ENCODE measurements at places on chromosomes 1 and 21.

- no peak for DNase-seq
Measured at GRCh38 chr1:221878134-221878533, 136.2 kb upstream of the DUSP10 start.

- DNase-seq: no peak
Measured at GRCh38 chr21:45629046-45629981, 14.2 kb upstream of the PCBP3 start.

- DNase-seq: no peak
Measured at GRCh38 chr21:29230551-29231261, 68.0 kb upstream of the BACH1 start.

- DNase-seq: no peak
Measured at GRCh38 chr21:28227881-28228635, 764.6 kb downstream of the LTN1 start.

- DNase-seq: no peak
Measured at GRCh38 chr1:96329121-96329520, 392.5 kb upstream of the PTBP2 start.

- DNase-seq: no peak
Measured at GRCh38 chr1:45299981-45300668, 26.6 kb upstream of the HPDL start.

GRCh38 chr1:192516776-192517297 is 58.7 kb upstream of the RGS1 start:
- DNase-seq: no peak

GRCh38 chr21:41064334-41064791 is 103.6 kb upstream of the BACE2 start:
- no peak for DNase-seq

- DNase-seq: no peak
Measured at GRCh38 chr1:25619101-25619890, 2.7 kb downstream of the MAN1C1 start.

DNA sequence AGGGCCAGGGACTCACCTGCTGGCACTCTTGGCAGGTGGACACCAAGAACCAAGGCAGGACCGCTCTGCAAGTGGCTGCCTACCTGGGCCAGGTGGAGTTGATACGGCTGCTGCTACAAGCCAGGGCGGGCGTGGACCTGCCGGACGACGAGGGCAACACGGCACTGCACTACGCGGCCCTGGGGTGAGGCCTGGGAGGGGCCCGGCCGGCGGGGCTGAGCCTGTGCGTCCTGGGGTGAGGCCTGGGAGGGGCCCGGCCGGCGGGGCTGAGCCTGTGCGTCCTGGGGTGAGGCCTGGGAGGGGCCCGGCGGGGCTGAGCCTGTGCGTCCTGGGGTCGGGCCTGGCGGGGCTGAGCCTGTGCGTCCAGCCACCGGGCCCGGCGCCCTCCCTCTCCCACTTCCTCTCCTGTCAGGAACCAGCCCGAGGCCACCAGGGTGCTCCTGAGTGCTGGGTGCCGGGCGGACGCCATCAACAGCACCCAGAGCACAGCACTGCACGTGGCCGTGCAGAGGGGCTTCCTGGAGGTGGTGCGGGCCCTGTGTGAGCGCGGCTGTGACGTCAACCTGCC is 4.6 kb upstream of the MMP23B start:
- no peak for DNase-seq

- DNase-seq: no peak
Measured at GRCh38 chr1:78229344-78229743, 183.6 kb downstream of the GIPC2 start.

GRCh38 chr1:220342853-220343252 is 70.6 kb upstream of the RAB3GAP2 start:
- no peak for DNase-seq

DNA sequence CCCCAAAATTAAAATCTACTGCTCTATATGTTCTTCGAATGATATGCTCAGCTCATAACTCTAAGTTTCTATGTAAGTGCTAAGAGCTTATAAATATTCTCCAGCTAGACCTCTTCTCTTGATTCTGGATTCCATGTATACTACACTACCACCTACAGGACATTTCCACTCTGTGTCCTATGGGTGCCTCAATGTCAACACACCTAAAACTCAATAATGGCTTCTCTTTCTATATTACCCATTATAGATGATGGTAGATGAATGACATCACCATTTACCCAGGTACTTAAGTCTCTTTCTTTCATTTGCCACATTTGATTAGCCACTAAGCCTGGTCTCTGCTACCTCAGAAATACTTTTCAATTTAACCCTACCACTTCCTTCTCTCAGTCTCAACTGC is 41.3 kb downstream of the TBX19 start:
- DNase-seq: no peak

DNA sequence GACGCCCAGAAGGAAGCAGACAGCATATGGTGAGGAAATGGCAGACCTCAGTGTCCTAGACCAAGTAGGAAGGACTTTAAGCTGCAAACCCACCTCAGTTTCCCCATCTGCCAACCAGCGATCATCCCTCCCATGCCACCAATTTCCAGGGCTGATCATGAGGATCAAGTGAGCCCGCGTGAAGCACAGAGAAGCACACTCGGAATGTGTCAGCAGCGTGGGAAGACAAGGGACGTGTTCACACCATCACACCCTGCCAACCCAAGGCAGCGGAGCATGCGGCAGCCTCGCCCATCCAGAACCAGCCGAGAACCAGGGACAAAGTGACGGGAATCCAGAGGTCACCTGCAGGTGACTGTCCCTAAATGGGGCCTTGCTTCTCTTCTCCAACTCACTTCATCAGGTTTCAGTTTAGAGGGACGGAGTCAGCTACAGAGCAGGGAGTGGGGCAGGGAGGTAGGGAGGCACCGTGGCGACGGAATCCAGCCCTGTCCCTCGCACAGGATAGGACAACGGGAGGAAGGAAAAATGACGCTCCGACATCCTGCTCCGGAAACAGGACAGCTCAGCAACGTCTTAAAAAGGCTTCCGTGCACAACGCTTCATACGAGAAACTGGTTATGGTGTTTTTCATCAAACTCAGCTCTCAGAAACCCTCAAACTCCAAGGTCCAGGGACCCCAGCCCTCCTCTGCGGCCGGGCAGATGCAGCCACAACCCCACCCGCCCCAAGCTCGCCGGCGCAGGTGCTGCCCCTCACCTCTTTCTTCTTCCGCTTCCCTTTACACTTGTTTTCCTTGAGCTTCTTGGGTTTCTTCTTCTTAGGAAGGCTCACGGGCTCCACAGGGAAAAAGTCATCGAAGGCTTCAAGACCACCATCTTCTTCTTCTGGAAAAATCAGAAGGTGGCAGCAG is 12.5 kb downstream of the CHD5 start:
- no peak for DNase-seq

DNA sequence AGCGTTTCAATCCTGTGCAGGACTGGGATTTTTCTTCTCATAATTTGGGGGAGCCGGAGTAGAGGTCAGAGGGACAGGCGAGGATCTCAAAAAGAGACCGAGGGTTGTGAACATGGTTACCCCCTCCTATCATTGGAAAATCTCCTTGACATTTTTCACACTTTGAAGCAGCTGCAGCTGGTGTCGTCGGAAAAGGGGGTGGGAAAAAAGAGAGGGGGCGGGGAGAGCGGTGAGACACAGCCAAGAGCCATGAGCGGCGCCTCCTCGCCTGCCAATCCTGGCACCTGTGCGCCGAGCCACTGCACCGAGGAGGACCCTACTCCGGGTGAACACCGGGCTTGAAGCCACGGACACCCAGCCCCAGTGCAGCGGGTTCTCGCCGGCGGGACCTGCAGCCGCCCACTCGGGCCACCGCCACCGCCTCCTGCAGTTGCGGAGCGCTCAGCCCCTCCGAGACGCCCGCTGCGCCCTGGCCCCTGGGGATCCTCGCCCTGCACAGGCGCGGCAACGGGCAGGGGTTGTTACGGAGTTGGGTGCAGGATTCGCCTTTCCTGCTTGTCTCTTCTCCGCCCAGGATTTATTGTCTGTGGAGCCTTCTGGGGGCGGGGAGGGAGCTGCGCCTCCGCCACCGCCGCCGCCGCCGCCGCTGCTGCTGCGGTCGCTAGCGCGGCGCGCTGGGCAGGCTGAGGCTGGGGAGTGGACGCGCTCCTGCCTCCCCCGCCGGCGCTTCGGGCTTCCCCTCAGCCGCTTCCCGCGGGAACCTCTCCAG is at the start of gene LRRC7:
LRRC7 (plus strand) TSS at position 271 of the 769 bp plus-strand sequence. CDS start 718 bp downstream, outside the sequence.
- peak; percentile 15 for DNase-seq

DNA sequence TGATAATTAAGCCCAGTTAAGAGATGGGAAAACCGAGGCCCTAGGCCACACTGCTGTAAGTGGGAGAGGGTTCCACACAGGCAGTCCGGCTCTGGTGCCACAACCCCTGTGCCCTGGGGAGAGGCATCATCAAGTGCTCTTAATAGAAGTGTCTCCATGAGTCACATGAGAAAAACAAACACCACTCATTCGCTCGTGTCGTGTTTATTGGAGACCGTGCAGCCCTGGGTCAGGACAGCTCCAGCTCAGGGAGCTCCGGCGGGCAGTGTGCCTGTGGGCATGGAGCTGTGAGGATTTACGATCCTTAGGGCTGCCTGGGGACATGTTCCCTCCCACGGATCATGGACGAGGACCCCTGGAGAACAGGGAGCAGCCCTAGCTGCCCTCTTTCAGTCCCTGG is 658.5 kb downstream of the AJAP1 start:
- DNase-seq: no peak

GRCh38 chr1:211637066-211637465 is 38.4 kb downstream of the NEK2 start:
- no peak for DNase-seq

DNA sequence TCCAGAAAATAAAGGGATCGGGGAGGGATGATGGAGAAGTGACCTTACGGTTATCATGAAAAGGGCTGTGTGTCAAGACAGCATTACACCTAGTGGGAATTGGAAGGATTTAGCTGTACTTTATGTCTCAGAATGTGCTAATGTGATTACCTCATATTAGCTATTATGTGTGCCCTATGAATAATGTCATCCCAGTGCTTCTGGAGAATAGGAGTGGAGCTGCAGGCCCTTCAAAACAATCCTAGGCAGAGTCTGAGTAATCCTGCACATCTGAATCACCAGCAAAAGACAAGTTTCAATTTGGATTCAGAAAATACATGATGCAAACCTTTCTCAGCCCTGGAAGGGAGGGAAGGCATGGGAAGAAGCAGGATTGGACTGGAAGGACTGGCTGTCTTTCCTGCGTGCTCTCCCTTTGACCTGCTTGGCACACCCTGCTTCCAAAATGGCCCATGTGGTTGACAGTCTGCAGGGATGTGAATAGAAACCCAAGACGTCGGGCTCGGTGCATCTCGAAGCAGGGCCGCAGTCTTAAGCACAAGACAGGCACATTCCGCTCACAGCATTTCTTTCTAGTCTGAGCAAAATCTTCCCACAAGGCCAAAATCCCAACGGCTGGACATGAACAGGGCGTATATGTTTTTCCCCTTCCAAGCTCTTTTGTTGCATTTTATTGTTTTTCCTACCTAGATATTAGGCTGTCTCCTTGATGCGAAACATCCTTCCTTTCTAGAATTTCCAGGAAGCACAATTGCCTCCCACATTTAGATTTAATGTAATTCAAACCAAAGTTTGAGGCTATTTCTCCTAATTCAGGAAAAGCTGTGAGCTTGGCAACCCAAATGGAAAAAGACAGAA is 54.3 kb upstream of the TARBP1 start:
- DNase-seq: no peak

GRCh38 chr1:91883470-91883869 is 2.5 kb downstream of the TGFBR3 start:
- no peak for DNase-seq

- no peak for DNase-seq
Measured at GRCh38 chr21:28550057-28550825, 442.4 kb downstream of the LTN1 start.

- DNase-seq: no peak
Measured at GRCh38 chr1:200775850-200776249, 37.2 kb downstream of the CAMSAP2 start.

GRCh38 chr1:22352355-22352754 is 99.3 kb upstream of the ZBTB40 start:
- no peak for DNase-seq

DNA sequence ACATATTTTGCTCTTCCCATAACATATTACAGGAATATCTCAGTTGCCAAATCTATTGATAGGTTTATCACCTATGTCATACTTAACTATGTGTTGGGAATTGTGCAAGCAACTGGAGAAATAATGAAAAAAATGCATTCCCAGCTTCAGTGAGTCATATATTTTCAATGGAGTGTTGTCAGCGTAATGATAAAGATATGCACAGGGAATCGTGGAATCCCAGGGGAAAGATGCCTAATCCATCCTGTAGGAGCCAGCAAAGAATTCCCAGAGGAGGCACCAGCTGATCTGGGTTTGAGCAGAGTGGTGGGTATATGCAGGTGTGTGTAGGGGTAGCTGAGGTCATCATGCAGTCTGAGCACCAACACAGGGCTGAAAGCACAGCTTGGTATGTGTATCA is 213.3 kb upstream of the DAB1 start:
- no peak for DNase-seq

DNA sequence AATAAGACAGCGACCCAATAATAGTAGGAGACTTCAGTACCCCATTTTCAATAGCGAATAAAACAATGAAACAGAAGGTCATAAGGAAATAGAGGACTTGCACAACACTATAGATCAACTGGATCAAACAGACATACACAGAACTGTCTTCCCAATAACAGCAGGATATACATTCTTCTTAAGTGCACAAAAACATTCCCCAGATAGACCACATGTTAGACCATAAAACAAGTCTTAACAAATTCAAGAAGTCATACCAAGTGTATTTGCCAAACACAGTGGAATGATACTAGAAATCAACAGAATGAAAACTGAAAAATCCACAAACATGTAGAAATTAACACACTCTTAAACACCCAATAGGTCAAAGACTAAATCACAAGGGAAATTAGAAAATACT is 78.0 kb downstream of the LBR start:
- DNase-seq: no peak

- no peak for DNase-seq
Measured at GRCh38 chr1:185790194-185790735, 56.1 kb downstream of the HMCN1 start.

DNA sequence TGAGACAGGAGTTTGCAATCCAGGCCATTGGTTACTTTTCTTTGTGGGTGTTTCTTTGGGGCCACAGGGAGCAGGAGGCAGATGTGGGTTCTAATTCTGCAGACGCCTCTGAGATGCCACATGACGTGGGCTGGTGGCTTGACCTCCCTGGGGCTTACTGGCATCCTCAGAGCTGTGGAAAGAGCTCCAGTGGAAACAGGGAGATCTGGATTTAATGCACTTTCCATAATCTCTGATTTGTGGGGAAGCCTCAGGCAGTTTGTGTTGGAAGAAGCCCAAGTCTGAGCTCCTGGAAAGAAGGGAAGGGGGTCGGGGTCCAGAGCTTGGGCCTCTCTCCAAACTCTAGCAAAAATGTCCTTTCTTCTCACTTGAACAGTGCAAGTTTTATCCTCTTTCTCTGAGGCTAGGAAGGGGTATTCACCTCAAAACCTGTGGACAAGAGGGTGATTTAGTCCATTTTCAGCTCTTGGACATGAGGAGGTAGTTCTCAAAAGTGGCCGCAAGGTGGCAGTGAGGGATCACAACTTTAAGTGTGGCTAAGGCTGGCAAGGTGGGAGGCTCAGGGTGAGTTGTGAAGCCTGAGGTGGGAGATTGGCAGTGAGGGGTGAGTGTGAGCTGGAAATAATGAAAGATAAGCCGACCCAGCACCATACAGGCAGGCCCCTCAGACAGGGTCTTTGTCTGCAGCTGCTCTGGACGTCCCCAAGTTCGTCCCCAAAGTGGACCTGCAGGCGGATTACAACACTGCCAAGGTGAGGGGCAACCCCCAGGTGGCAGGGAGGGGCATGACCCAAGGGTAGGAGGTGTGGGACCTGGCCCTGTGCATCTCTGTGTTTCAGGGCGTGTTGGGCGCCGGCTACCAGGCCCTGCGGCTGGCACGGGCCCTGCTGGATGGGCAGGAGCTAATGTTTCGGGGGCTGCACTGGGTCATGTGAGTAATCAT is 9.2 kb downstream of the IKBKE start:
- DNase-seq: no peak

Data from cortex of kidney (tissue), 1 donor.